Urinary bladder (tissue), 4 donors: ENCODE measurements at places on chromosomes 12 and 14. TPM values are rescaled to one million over a fixed set of nuclear protein-coding genes. Genes with fewer than 3 reads are reported as not detected.

The TRIM9 gene
- total RNA-seq: 1.1 TPM

The KCNMB4 gene
- 9.7 TPM for total RNA-seq

The PLXNC1 gene
- total RNA-seq: 19.0 TPM

The TAS2R46 gene
- total RNA-seq: 11.7 TPM

The MFAP5 gene
- total RNA-seq: 244 TPM

The TMEM132C gene
- total RNA-seq: 11.1 TPM

The RHOJ gene
- 36.9 TPM for total RNA-seq

The NINJ2 gene
- total RNA-seq: 1.7 TPM

The SLC25A47 gene
- not detected for total RNA-seq

The P3H3 gene
- 40.1 TPM for total RNA-seq

The RNU7-1 gene
- not detected for total RNA-seq

The DAO gene
- total RNA-seq: not detected

The TMEM119 gene
- 62.4 TPM for total RNA-seq

The SRSF9 gene
- total RNA-seq: 90.6 TPM

The KCNC2 gene
- total RNA-seq: 0.32 TPM

The C14orf119 gene
- total RNA-seq: 37.2 TPM

The ACSS3 gene
- 39.7 TPM for total RNA-seq

The SPTLC2 gene
- 55.0 TPM for total RNA-seq

- DNase-seq: no peak
Observed at GRCh38 chr14:59483363-59483762, 845 bp downstream of the L3HYPDH start.

DNA sequence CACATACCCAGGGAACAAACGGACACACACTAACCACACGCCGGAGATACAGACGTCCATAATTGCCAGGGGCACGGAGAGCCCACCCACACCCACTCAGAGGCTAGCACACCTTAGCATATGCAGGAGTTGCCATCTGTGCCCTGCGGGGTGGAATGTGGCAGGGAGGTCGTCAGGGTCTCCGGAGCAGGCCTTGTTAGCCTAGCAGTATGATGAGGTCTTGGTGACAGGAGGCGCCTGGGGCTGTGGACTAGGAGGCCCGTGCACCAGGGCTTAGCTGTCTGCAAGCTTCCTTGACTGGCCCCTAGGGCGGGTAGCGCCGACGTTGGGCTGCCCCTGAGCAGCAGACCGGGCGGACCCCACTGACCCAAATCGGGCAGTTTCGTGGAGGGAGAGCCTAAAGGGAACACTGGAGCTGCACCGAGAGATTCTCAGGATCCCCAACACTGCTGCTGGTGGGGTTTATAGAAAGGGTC, 10.0 kb downstream of the STAC3 start:
- no peak for DNase-seq

- DNase-seq: no peak
Observed at GRCh38 chr14:66652525-66653106, 144.7 kb downstream of the GPHN start.

DNA sequence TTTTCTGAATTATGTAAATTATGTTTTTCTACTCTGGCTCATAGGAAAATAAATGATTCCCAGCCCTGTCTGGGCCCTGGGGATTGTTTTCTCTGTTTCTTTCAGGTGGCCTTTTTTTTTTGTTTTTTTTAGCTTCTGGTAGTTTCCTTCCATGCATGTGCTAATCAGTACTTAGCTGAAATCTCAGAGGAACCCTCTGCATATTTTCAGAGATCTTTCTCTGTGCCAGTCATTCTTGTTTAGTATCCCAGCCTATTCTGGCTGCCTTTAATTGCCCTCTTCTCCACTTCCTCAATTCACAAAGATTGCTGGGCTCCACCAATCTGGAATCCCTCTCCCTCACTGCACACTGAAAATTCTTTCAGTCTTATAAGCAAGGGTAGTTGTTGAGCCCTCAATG, 46.9 kb downstream of the CNOT2 start:
- no peak for DNase-seq

DNA sequence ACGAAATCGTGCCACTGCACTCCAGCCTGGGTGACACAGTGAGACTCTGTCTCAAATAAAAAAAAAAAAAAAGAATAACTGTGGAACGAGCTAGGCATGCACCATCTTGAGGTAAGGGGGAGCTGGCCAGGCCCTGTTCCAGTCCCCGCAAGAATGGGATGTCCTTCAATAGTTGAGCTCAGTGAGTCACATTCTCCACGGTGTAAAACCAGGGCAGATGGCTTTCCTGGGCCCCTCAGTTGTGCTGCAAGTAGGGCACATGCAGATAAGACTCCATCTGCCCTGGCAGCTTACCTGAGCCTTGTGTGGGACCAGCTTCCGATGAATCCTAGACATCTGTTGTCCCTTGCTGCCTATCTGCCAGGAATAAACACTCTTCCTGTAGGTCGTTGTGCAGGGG, 312.1 kb downstream of the VRK1 start:
- no peak for DNase-seq

GRCh38 chr12:63038713-63039100, 103.8 kb upstream of the PPM1H start:
- no peak for DNase-seq

DNA sequence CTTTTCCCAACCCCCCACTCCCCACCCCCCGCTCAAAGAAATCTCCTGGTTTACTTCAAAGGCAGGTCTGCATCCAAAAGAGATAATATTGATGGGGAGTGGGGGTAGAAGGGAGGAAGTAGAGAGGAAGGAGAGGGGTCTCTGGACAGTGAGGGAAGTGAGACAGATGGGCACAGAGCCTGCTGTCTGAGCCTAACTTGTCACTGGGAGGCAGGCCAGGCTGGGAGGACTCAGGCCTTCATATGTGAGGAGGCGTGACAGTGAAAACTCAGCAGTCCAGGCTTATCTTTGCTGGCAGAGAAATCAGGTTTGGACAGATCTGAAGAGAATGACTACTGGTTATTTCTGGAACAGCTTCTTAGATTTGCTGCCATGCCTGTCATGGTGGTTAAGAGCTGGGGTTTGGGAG, 192.3 kb downstream of the NUAK1 start:
- no peak for DNase-seq

- no peak for DNase-seq
Observed at GRCh38 chr12:96240656-96241055, 46.5 kb downstream of the ELK3 start.

GRCh38 chr12:96047229-96048211, 12.1 kb upstream of the LTA4H start:
- DNase-seq: no peak

GRCh38 chr12:40204337-40204736, 20.5 kb upstream of the LRRK2 start:
- DNase-seq: no peak

GRCh38 chr12:52873832-52874572, 25.2 kb upstream of the KRT78 start:
- DNase-seq: no peak

GRCh38 chr12:39406262-39406661, 36.7 kb downstream of the KIF21A start:
- no peak for DNase-seq

GRCh38 chr12:46266382-46266791, 2.5 kb downstream of the SLC38A1 start:
- peak; percentile 31 for DNase-seq

DNA sequence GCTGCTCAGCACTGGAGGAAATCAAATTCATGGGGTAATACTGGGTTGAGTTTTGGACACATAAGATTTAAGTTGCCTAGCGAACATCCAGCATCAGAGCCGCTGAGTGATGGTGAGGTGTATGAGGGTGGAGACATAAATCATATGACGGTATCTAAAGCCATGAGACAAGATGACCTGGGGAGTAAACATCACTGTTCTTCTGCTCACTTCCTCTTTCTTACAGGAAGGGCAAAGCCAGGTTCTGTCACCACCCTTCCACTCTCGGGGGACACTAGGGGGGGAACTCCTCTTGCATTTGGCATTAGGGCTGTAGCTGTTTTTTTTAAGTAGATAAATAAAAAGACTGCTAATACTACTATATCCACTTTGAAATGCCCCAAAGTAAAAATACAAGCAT, 24.0 kb downstream of the PRDM4 start:
- no peak for DNase-seq

DNA sequence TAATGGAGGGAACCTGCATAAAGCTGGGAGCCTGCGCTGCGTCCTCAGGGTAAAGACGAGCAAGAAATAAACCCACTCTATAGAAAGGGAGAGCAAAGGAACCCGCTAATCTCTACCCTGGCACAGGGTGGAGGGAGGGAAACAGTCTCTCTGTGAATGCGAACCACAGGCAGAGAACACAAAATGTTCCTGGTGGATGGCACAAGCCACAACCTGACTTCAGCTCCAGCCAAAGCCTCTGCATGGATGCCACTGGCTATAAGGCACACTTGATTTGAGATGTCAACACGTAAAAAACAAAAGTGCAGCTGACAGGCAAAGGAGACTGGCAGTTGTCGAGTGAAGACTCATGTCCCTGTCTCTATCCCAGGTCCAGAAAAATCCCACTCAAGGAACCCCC, 32.4 kb downstream of the CHGA start:
- DNase-seq: no peak

GRCh38 chr12:132651444-132652100, 33.0 kb downstream of the P2RX2 start:
- no peak for DNase-seq

DNA sequence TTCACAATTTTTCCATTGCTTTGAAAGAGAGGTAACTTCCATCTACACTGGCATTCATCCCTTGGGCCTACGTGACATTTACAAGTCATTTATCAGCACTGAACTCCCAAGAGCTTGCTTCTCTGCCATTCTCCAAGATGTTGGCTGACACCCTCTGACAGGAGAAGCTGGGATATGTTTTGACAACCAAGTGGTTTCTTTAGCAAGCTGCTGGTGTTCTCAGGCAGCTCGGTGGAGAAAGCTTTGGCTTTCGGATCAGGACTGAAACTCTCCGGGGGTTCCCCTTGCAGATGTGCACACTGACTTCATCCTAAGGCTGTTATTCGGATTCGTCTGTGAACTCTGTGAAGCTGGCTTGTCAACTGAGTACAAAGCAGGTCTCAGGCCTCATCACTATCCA, 15.7 kb downstream of the KCNA5 start:
- no peak for DNase-seq

- DNase-seq: no peak
Observed at GRCh38 chr14:74349757-74350156, 1.5 kb downstream of the VRTN start.

DNA sequence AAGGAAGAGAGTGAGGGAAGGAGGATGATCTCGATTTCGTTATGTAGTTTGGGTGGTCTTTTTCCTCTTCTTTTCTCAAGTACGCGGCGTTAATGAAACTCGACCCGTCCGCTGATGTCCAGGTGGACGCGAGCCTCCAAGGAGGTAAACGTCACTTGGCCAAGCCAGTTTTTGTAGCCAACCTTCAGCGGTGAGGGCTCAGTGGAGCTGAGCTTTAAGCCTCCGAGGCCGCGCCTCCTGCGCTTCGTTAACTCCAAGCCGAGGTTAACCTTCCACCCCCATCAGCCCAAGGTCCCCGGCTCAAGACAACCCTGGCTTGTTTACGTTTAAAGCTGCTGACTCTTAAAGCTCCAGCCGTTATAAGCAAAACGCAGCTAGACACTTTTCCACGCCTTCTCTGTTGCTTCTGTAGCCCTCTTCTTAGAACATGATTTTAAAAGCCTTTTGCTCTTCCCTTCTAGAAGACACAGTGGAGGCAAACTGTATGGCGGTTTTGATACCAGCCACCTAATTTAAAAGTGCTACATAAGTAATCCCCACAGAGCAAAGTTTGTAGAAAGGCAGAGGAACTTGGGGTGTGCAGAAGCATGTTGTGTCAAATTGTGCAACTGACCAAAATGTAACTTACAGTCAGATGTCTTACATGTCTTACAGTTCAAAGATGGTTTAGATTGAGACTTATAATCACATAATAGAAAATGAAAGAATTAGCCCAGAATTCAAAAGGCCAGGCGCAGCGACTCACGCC, 923 bp upstream of the ITPR2 start:
- DNase-seq: no peak

GRCh38 chr14:32908196-32909084, 30.2 kb upstream of the NPAS3 start:
- DNase-seq: no peak

- DNase-seq: no peak
Observed at GRCh38 chr12:2411616-2412304, 359.0 kb downstream of the CACNA1C start.
